ENCODE measurements at places on chromosomes 7 and 10. TPM values are rescaled to one million over a fixed set of nuclear protein-coding genes. Genes with fewer than 3 reads are reported as not detected.

The MSMB gene
- total RNA-seq: not detected

DNA sequence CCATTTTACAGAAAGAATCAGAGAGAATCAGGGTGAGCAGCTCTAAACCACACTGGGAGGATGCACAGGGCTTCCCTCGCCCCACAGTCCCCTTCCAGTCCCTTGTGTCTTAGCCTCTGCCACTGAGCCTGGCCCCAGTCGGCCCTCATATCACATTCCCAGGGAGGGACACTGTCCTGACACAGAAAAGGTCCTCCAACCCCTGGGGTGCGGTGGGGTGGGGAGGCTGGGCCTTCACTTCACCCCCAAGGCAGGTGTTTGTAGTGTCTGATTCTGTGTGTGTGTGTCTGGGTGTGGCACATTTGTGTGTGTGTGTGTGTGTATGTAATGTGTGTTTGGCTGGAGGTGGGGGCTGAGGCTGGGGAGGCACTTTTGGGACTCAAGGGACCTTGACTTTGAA lies 1.8 kb upstream of the KCP start:
- DNase-seq: no peak

DNA sequence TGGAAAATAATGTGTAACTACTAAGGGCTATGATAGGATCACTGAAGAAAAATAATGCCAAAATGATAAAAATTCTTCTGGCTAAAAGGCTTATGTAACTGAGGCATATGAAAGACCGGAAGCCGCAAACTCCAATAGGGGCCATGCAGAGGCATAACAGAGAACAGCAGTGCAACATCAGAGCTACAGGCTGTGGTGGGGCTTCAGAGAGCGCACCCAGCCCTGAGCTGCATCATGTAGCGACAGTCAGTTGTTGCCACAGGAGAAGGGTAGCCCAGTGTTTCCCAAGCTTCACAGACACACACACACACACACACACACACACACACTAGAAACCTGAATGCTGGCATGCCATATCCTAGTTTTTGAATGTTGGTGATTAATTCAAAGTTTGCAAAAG lies 9.3 kb downstream of the LLCFC1 start:
- no peak for DNase-seq

- no peak for DNase-seq
These were observed 223.7 kb upstream of the HABP2 start for GRCh38 chr10:113329121-113329596.

The NUTM2A gene
- total RNA-seq: 0.26 TPM

DNA sequence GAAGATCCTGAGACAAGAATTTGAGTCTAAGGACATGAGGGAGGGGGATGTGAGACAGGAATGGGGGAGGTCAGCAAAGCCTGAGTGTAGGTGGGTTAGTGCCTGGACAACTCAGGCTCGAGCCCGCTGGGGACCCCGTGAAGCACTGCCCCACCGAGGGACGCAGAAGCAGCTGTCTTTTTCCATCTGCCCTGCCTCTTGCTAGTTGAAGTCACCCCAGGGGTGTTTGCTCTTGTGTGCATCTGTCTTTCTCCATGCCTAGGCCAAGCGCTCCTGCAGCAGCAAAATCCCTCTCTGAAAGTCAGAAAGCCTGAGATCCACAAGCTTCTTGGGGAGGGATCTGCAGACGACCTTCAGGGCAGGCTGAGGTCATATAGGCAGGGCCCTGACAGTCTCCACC lies 79.0 kb upstream of the CELF2 start:
- DNase-seq: no peak

The ARHGEF5 gene
- total RNA-seq: 1.0 TPM

The GNGT1 gene
- total RNA-seq: 0.61 TPM

GRCh38 chr10:65555192-65555591 lies 1370.6 kb upstream of the LRRTM3 start:
- peak; percentile 3 for DNase-seq

All from NCI-H460 (cell line).